ENCODE measurements at places on chromosomes 11 and 22. TPM values are rescaled to one million over a fixed set of nuclear protein-coding genes. Genes with fewer than 3 reads are reported as not detected.

Gene DDTL
- total RNA-seq = 0.67 TPM

Gene HBG2
- total RNA-seq = not detected

Gene CHRNA10
- 2.0 TPM for total RNA-seq

Gene EWSR1
- total RNA-seq = 444 TPM

DNA sequence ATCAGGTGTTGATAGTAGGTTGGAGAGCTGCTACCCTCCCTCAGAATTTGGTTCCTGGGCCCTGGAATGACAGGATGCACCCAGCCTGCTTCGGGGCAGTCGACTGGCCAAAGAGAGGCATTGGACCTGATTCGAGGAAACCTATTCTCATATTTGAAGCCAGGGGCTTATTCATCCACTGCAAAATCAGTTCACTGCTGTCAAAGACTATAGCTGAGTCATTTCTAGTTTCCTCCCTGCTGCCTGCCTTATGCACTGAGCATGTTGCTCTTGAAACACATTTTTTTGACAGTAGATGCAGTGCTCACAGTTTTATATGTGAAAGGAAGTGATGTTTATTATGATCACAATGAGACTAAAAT is 565.4 kb downstream of the ETS1 start:
- no peak for DNase-seq
- no peak overlapping the region for H3K4me3 ChIP-seq
- no peaks in the 10 kb centered on the region for H3K36me3 ChIP-seq
- H3K27ac ChIP-seq = no peak overlapping the region
- no peaks in the 10 kb centered on the region for H3K27me3 ChIP-seq
- no peaks in the 10 kb centered on the region for H3K4me1 ChIP-seq

DNA sequence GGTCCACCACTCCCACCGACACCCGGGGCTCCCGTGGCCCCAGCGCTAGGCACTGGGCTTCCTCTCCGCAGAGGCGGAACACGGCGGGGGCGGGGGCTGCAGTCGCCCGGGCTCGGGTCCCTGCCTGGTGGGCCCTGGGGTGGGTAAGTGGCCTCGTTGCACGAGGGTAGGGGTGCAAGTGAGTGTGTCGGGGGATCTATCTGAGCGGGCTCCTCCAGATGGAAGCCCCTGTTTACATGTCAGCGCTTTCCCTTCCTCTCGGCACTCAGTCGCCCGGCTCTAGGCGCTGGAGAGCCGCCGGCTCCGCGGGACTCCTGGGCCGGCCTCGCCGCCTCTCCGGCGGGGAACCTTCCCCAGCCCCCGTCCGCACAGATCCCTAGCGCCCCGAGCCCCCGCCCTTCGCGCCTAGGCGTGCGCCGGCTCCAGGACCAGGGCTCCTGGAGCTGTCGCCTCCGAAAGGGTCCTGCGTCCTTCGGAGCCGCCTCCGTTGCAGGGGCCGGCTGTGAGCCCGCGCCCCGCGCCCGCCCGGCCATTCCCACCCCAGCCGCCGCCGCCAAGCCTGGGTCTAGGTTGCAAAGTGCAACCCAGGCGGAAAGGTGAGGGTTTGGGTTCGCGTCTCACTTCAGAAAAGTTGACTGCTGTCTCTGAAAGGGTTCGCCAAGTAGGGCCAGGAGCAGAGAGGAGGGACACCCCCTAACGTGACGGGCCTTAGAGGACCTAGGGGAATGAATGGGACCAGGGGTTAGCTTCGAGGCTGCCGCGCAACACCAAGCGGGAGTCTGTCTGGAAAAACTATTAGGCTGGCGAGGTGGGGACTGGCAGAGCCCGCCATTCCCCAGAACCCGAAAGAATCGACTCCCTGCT is 978 bp downstream of the FLI1 start:
- H3K27me3 ChIP-seq = no peaks in the 10 kb centered on the region
- peak overlapping the region; percentile 93 for H3K27ac ChIP-seq
- no peaks in the 10 kb centered on the region for H3K4me1 ChIP-seq
- peak; percentile 67 for DNase-seq
- H3K4me3 ChIP-seq = peak overlapping the region; percentile 63
- no peaks in the 10 kb centered on the region for H3K36me3 ChIP-seq

DNA sequence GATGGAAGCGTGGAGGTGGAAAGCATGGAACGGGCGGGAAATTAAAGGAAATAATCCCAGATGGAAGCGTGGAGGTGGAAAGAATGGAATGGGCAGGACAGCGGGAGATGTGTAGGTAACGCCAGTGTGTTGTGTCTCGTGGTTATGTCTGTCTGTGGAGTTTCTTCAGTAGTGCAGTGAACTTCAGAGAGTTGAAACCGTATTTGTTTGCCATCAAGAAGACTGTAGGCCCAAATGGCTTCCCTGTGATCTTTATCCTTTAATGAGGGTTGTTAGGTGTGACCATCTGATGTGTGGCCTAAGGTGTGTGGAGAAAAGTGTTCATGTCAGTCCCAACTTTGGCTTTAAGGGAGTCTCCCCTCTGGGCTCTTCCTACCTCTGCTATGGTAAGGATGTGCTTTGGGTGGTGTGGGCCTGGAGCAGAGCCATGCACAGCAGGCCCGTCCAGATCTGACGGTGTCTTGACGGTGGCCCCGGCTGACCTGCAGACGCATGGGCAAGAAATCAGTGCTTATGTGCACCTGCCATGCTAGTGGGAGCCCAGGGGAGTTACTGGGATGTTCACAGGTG is 39.6 kb downstream of the AP2A2 start:
- no peak for DNase-seq
- no peak overlapping the region for H3K4me3 ChIP-seq
- no peaks in the 10 kb centered on the region for H3K4me1 ChIP-seq
- no peaks in the 10 kb centered on the region for H3K27me3 ChIP-seq

- H3K27ac ChIP-seq = no peak overlapping the region
- peak; percentile 16 for DNase-seq
- no peaks in the 10 kb centered on the region for H3K36me3 ChIP-seq
Observed at GRCh38 chr11:134471087-134471715, 59.2 kb upstream of the B3GAT1 start.

GRCh38 chr11:76596652-76597051 is 73.9 kb downstream of the LRRC32 start:
- no peaks in the 10 kb centered on the region for H3K36me3 ChIP-seq
- no peak for DNase-seq
- no peak overlapping the region for H3K27ac ChIP-seq
- no peaks in the 10 kb centered on the region for H3K27me3 ChIP-seq

DNA sequence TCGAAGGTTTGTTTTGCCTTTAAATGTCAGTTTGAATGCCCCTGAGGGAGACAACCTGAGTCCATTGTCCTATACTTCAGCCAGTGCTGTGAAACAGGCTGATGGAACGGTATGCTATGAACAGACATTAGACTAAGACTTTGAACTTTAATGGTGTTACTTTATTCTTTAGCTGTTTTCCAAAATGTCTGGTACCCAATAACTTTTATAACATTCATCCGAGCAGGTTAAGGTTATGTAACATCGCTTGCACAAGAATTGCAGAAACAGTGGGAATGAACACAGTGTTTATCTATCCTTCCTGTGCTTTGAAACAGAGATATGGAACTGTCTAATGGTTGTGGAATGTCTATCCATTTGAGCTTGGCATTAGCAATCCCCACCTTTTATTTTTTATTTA is 12.5 kb upstream of the PTS start:
- no peak overlapping the region for H3K4me3 ChIP-seq
- H3K27ac ChIP-seq = no peak overlapping the region
- no peak for DNase-seq
- no peaks in the 10 kb centered on the region for H3K36me3 ChIP-seq
- no peaks in the 10 kb centered on the region for H3K4me1 ChIP-seq

GRCh38 chr11:54979375-54979774 is 272.7 kb downstream of the OR4A5 start:
- no peaks in the 10 kb centered on the region for H3K27me3 ChIP-seq
- no peaks in the 10 kb centered on the region for H3K4me1 ChIP-seq
- no peak overlapping the region for H3K4me3 ChIP-seq
- no peak overlapping the region for H3K27ac ChIP-seq
- H3K36me3 ChIP-seq = no peaks in the 10 kb centered on the region

GRCh38 chr11:81772166-81772565 is 961.5 kb downstream of the FAM181B start:
- H3K27ac ChIP-seq = no peak overlapping the region
- DNase-seq = no peak
- H3K27me3 ChIP-seq = no peaks in the 10 kb centered on the region
- no peaks in the 10 kb centered on the region for H3K36me3 ChIP-seq

DNA sequence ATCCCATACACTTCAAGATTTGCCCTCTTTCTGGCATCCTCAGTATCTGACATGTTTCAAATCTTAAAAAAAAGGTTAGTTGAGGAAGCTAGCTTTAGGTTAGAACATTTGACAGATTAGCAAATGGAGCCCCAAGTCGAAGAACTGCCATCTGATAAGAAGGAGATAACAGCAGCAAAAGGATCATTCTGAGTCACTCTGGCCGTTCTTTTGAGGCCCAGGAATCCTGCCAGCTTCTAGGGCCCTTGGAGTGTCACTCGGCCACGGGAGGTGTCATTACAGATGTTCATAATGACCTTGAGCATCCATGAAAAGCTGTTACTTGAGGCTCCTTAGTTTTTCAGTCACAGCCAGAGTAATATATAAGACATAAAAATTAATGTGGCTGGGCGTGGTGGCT is 132.1 kb upstream of the RASSF10 start:
- H3K4me3 ChIP-seq = no peak overlapping the region
- no peaks in the 10 kb centered on the region for H3K4me1 ChIP-seq
- DNase-seq = no peak
- H3K27me3 ChIP-seq = no peaks in the 10 kb centered on the region
- H3K27ac ChIP-seq = no peak overlapping the region

DNA sequence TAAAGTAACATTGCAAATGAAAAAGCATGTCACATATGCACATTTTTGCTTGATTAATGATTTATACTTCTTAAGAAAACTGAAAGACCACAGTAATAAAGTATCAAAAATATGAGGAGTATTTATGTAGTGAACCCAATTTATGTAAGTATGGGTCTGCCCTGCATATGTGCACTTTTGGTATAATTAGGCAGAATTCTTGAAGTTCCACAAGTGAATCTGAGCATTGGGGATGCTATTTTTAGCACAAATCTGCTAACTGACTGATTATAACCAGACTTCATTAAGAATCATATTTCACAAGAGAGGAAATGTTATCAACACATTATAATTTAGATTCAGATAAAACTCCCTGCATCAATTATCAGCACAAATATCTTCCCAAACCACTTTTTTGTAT is 407.1 kb upstream of the LRRC4C start:
- DNase-seq = no peak
- no peaks in the 10 kb centered on the region for H3K27me3 ChIP-seq
- H3K4me1 ChIP-seq = no peaks in the 10 kb centered on the region
- no peak overlapping the region for H3K4me3 ChIP-seq

- peak; percentile 38 for DNase-seq
- no peak overlapping the region for H3K4me3 ChIP-seq
- no peaks in the 10 kb centered on the region for H3K36me3 ChIP-seq
- H3K27ac ChIP-seq = no peak overlapping the region
Observed at GRCh38 chr11:1206391-1207271, 16.2 kb upstream of the MUC5B start.

GRCh38 chr11:22707119-22707899 is 40.9 kb downstream of the GAS2 start:
- no peaks in the 10 kb centered on the region for H3K36me3 ChIP-seq
- DNase-seq = no peak
- H3K27ac ChIP-seq = no peak overlapping the region
- no peaks in the 10 kb centered on the region for H3K4me1 ChIP-seq
- H3K4me3 ChIP-seq = no peak overlapping the region
- no peaks in the 10 kb centered on the region for H3K27me3 ChIP-seq

DNA sequence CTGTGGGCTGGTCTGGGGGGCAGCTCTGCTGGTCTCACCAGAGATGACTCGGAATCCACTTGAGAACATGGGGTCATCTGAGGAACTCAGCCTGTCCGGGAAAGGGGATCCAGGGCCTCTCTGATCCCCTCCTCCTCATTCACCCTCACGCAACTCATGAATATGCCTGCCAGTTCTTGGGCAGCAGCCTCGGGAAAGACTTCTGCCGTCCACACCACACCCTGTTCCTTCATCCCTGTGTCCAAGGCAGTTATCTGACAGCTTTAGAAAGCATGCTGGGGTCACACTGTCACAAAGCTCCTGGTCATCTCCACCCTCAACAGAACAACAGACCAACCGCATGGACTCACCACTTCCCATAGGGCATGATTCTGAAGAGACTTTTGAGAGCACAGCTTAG is 88.3 kb downstream of the AMOTL1 start:
- no peaks in the 10 kb centered on the region for H3K4me1 ChIP-seq
- no peak for DNase-seq
- no peak overlapping the region for H3K4me3 ChIP-seq
- H3K27me3 ChIP-seq = no peaks in the 10 kb centered on the region
- no peaks in the 10 kb centered on the region for H3K36me3 ChIP-seq
- H3K27ac ChIP-seq = no peak overlapping the region

DNA sequence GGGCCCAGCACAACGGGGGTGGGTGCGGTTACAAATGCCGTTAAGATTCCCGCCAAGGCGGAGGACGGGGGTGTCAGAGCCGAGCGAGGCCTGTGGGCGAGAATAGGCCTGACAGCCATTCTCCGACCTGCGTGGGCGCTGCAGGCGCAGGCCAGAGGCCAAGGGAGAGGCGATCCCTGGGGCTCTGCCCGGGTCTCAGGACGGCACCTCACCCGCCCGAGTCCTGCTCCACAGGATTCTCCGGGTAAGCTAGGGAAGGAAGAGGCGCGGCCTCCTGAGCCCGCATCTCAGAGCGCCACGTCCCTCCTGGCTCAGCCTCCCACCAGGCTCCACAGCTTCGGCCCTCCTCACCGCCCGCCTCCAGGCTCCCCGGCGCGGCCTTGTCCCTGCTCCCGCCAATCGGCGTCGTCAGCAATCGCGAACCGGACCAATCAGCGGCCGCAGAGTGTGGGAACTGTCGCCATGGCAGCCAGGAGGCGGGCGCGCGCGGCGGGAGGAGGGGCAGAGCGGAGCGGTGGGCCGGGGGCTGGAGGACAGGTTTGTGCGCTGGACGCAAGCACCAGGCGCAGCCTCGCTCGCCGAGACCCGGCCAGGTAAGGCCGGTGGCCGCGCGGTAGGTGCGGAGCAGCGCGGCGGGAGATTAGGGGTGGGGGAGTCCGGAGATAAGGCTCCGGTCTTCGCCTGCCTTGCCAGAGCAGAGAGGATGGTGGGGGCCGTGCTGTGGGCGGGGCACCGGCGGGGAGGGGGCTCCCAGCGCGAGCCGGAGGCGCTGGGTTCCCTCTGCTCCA is at the start of gene NUCB2:
NUCB2 (plus strand) TSS at position 504 of the 788 bp plus-strand sequence. CDS start 18,585 bp downstream, outside the sequence.
- H3K27ac ChIP-seq = peak within 1 kb of the TSS; percentile 72
- H3K4me1 ChIP-seq = no peaks in the 10 kb centered on the region
- peak within 1 kb of the TSS; percentile 68 for H3K4me3 ChIP-seq
- H3K27me3 ChIP-seq = no peaks in the 10 kb centered on the region

- no peak for DNase-seq
- H3K27ac ChIP-seq = no peak overlapping the region
- H3K4me1 ChIP-seq = no peaks in the 10 kb centered on the region
- no peak overlapping the region for H3K4me3 ChIP-seq
- H3K36me3 ChIP-seq = no peaks in the 10 kb centered on the region
Observed at GRCh38 chr11:21933095-21933494, 259.8 kb upstream of the ANO5 start.
